ENCODE measurements at places on chromosomes 1 and 21.

GRCh38 chr1:227131193-227131592, 187.1 kb downstream of the CDC42BPA start:
- DNase-seq, result peak; percentile 22

- peak; percentile 84 for DNase-seq
These were observed at the start of gene METTL25B for GRCh38 chr1:156727926-156728598. TSS of gene METTL25B (plus strand) at chr1:156728469. CDS start at chr1:156729105, 636 bp downstream.

DNA sequence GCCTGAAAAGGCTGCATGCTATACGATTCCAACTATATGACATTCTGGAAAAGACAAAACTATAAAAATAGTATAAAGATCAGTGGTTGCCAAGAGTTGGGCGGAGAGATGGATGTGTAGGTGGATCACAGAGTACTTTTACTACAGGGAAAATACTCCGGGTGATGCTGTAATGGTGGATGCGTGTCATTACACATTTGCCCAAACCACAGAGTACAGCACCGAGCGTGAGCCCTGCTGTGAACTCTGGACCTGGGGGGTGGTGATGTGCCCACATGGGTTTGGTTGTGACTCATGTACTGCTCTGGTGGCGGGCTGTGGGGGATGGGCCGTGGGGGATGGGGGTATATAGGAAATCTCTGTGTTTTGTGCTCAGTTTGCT, 162.7 kb upstream of the COL6A1 start:
- no peak for DNase-seq

DNA sequence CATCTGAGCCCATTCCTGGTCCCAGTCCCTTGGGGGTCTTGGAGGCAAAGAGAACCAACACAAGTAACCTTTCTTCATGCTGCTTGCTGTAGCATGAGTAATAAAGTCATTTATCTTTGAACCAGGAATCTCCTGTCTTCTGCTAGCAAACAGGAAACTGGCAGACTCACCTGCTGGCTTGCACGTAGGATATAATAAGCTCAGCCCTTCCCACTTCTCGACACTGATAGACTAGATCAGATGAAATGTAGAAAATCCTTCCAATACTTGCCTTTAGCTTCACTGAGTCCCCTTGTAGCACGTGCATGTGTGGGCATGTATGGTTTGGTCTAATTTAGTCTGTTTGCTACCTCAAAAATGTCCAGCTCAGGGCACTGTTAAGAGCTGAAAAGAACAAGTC, 6.5 kb upstream of the TFF2 start:
- DNase-seq, result no peak
